RWPE2 (cell line): ENCODE measurements at places on chromosomes 4 and X.

- DNase-seq, result no peak
These were observed 163.9 kb upstream of the SLC7A11 start for GRCh38 chr4:138405934-138406567.

DNA sequence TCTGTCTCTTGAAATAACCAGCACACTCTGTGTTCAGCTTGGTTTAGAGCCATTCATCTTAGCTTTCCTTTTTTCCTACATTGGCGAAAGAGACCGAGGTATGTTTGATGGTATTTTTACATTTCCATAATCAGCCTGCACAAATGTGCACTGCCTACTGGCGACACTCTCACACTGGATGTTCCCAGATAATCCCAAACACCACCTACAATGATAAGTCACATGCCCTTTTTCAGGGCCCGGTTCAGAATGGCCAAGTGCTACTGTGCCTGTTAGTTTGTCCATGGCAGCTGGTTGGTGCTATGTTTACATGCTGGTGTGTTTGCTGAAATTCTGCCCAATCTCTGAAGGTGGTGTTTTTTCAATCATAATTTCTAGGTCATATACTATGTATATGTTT, 80.8 kb upstream of the NR3C2 start:
- DNase-seq, result no peak

GRCh38 chr4:89254847-89255246, 52.8 kb downstream of the GPRIN3 start:
- no peak for DNase-seq

GRCh38 chr4:114807759-114808404, 209.3 kb downstream of the UGT8 start:
- no peak for DNase-seq

GRCh38 chr4:79576429-79576753, 168.4 kb upstream of the GK2 start:
- no peak for DNase-seq

GRCh38 chr4:173855015-173855414, 325.0 kb upstream of the HAND2 start:
- no peak for DNase-seq

DNA sequence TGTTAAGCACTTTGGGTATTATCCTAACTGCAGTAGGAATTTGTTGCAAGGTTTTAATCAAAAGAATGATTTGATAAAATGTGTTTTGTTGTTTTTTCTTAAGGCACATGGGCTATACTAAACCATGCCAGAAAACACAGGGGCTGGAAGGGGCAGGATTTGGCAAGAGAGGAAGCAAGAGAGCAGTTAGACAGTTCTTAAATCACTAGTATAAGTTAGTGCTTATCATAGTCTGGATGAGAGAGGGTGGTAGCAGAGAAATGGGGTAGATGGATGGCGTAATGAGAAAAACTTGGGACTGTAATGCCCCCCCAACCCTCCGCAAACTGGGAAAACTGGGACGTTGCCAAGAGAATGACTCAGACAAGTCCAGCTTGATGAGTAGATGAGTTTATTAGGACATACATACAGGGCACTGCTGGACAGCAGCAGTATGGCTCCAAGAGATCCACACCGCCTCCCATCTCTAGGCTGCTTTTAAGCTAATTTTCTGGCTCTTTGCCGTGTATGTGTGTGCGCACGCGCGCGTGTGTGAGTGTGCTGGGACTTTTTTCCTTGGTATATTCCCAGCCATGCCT, 151.5 kb downstream of the PDLIM5 start:
- DNase-seq, result peak; percentile 38

- DNase-seq, result no peak
These were observed 153.0 kb upstream of the RPS6KA6 start for GRCh38 chrX:84340968-84341367.

DNA sequence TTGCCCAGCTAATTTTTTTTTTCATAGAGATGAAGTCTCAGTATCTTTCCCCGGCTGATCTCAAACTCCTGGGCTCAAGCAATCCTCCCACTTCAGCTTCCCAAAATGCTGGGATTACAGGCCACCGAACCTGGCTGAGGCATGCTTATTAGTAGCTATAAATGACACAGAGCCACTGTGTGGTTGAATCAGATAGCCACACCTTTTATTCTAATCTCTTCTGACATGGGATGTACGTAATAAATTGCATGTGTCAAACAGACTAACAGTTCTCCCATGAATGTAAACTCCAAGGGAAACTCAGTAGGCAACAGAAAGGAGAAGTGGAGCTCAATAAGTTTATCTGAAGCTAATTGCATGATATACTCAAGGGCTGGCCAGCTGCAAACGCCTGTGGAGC, 139.8 kb upstream of the VCX3A start:
- DNase-seq, result no peak

- no peak for DNase-seq
These were observed 255.6 kb downstream of the NDST4 start for GRCh38 chr4:114857831-114858230.

DNA sequence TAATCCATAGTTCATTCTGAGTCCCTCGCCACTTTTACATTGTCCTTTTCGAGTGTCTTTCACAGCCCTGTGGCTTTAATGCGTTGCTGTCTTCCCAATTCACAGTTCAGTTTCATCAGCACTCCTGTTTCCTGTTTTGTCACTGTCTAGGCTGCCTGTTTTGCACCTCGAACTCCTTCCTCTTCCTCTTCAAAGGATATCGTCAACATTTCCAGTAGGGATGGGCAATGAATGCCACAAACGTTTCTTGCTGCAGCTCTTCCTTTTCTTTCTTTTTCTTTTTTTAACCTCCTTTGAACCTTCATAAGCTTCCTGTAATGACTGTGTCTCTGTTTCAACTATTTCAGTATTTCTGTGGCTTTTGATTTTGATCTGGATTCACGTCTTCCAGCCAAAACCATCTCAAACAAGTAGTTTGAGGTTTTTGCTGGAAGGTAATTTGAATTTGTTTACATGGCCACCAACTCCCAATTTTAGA, 105.4 kb downstream of the ANXA3 start:
- DNase-seq, result no peak

DNA sequence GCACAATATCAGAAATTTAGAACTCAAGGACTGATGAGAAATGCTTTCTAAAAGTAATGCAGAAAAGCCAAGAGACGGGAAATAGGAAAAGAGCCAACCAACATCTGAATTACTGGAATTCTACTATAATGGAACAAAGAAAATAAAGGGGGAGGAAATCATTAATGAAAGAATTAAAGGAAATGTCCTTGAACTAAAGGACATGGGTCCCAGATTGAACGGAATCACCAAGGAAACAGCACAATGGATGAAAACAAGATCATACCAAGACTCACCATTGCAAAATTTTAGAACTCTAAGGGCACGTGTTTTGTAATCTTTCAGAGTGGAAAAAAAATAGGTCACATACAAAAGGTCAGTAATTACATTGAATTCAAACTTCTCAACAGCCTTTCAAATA, 35.9 kb downstream of the HPGDS start:
- no peak for DNase-seq

- no peak for DNase-seq
These were observed 87.5 kb downstream of the LRRC66 start for GRCh38 chr4:51932684-51933083.

GRCh38 chr4:98745366-98745765, 87.0 kb upstream of the TSPAN5 start:
- no peak for DNase-seq

DNA sequence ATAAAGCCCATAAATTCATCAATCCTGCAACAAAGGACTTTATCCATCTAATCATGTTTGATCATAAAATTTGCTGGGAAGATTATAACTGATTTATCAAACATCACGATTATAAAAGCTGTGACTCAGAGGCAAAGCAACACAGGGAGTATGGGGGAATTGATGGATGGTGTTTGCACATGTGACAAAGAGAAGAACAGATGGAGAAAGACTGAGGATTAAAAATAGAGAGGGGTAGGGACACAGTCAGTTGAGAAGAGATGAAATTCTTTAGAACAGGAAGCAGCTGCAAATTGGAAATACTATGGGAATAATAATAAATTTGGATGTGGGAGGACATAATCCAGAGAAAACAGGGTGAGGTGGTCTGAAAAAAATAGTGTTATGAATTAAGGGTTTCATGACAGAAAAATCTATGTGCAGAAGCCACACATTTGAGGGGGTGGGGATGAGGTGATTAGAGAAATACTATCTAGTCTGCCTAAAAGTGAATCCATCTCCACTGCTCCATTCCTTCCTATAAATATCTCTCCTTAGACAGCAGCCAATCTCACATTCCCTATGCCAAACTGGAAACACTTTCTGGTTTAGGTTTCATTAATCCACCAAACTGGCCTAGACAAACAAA, 6.2 kb downstream of the PRR32 start:
- no peak for DNase-seq

GRCh38 chr4:110364911-110365520, 110.9 kb upstream of the ENPEP start:
- no peak for DNase-seq

GRCh38 chrX:17527922-17528321, 152.9 kb downstream of the NHS start:
- no peak for DNase-seq

- DNase-seq, result no peak
These were observed 36.0 kb downstream of the RTL9 start for GRCh38 chrX:110394651-110395050.

GRCh38 chrX:48896611-48897011, 957 bp downstream of the TIMM17B start:
- DNase-seq, result no peak

DNA sequence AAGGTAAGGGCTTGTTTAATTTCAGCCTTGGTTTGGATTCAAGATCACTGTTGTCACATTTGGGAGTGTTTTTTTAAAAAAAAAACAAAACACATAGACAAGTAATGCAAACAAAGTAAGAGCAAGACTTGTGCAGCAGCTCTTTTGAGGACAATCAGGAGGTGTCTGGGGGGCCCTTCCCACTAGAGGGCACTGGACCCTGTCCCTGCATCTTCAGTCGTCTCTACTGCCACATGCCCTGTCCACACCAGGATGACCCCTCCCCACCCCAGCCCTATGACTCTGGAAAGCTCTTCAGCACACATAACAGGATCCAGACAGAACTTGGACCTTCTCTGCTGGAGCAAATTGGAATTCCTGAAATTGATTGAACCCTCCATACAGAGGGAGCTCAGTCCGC, 71.0 kb downstream of the USP46 start:
- DNase-seq, result no peak

GRCh38 chr4:116811730-116812129, 273.6 kb downstream of the TRAM1L1 start:
- no peak for DNase-seq

- no peak for DNase-seq
These were observed 100.7 kb upstream of the HCCS start for GRCh38 chrX:11010476-11010875.

DNA sequence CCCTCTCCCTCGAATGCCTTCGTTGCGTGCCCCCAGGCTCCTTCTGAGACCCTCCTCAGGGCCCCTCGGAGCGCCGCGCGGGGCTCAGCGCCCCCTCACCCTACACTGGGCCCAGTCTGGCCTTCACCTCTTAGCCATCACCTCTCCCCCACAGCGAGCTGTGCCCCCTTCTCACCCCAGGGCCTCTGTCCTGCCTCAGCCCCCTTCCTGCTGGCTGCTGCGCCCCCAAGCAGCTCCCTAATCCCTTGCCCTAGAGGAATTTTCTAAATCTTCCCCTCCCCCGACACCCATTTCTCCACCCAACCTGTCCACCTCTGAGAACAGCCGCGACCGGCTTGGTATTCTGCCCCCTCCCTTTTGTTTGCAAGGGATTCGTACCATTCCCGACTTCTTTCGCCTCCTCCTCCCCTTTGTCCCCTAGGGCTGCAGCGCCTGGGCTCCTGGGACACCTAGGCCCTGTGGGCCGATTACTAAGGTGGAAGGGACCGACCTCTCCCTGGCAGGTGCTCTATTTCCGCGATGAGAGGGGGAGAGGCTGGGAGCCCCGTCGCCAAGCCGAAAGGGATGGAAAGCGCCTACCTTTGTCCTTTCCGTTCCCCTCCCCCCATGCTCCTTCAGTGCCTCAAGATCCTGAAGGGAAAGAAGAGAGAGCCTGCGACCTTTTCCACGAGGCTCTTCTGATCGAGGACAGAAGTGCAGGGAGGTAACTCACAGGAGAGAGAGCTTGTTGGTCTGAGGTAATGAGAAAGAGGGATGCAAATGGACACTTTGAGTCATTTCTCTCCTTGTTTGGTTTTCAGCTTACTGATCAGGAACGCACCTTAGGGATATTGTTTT, 10.9 kb downstream of the DLG3 start:
- no peak for DNase-seq

GRCh38 chr4:127775843-127776242, 6.3 kb upstream of the HSPA4L start:
- no peak for DNase-seq

- DNase-seq, result no peak
These were observed 67.6 kb upstream of the GYPA start for GRCh38 chr4:144208074-144208473.

DNA sequence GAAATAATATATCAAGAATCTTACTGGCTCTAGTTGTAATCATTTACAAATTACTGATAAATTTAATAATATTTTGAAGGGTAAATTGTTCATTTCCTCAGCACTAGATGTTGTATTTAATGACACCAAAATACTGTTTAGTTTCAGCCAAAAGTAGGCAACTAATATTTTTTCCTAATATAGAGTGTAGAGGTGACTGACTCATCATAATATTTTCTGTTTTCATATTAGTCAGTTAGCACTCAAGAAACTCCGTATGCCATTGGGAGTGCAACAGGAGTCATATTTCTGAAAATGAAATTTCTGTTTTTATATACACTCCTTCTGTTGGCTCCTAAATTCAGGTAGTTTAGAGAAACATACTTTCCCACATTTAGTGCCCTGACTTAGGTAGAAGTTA, 36.6 kb upstream of the PTPN13 start:
- no peak for DNase-seq

GRCh38 chrX:14697451-14697850, 168.1 kb downstream of the GLRA2 start:
- no peak for DNase-seq

- no peak for DNase-seq
These were observed 386.7 kb downstream of the SPRY1 start for GRCh38 chr4:123783151-123783790.

DNA sequence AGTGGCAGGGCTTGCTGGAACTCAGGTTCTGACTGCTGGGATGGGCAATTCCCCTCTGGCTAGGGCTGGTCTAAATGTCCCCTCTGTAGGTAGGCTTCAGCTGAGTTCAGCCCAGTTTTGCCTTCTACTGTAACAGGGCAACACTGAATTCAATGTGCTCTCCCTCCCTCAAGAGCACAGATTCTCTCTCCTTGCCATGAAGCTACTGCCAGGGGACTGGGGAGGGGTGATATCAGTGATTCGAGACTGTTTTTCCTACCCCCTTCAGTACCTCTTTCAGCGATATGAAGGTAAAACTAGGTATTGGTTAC, 23.4 kb upstream of the STPG2 start:
- DNase-seq, result no peak

DNA sequence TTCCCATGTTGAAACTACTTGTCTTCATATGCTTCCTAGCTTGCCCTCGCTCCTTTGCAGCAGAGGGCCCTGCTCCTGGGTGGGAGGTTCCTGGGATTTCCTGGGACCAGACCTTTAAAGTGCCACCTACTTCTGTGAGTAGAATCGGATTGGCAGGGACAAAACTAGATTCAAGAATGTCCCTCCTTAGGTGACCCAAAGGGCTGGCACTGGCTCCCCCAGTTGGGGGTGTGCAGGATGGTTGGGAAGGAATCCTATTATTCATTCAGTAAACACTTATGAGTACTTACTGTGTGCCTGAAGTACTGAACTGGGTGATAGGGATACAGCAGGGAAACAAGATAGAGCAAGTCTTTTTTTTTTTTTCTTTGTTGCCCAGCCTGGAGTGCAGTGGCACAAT, 2.6 kb upstream of the KANTR start:
- DNase-seq, result no peak
